ENCODE measurements at places on chromosomes 2 and 18.

DNA sequence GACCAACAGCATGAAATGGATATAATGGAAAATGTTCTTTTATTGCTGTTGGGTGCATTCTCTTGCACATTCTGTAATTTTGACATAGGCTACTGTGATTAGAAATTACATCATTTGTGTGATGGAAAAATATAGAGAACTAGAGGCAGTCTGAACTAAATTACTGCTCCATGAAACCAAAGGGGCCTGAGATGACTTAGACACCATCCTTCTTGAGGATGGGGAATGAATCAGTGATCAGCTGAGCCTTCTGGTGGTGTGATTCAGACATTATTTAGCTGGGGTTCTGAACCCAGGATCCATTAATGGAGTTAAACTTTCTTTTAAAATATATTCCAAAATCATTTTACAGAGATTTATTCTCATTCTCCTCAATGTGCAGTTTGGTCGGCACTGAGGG lies 135.8 kb downstream of the LDLRAD4 start:
- no peak for DNase-seq

- DNase-seq = no peak
Observed at GRCh38 chr2:109324861-109325260, 195.9 kb downstream of the SH3RF3 start.

DNA sequence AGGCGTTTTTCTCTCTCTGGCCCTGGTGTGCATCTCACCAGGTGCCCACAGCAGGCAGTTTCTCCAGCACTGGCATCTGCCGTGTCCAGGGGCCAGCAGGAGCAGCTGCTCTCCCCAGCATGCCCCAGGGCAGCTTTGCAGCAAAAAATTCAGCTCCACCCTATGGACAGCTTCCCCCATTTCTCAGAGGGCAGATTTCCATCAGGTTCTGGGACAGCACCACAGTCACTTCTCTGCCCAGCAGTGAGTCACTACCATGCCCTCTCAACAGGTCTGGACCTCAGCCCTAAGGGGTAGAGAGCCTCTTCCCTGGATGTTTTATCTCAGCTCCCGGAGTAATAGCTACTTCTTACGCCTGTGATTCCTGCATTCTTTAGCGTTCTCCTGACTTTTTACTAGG lies 170.2 kb upstream of the RAB12 start:
- no peak for DNase-seq

- DNase-seq = no peak
Observed at GRCh38 chr18:77127769-77128671, 4.6 kb downstream of the MBP start.

- no peak for DNase-seq
Observed at GRCh38 chr2:98726735-98727368, 4.1 kb downstream of the MGAT4A start.

- DNase-seq = no peak
Observed at GRCh38 chr2:113922784-113923183, 32.9 kb downstream of the ACTR3 start.

GRCh38 chr2:28915939-28916338 lies 21.5 kb downstream of the WDR43 start:
- DNase-seq = no peak

DNA sequence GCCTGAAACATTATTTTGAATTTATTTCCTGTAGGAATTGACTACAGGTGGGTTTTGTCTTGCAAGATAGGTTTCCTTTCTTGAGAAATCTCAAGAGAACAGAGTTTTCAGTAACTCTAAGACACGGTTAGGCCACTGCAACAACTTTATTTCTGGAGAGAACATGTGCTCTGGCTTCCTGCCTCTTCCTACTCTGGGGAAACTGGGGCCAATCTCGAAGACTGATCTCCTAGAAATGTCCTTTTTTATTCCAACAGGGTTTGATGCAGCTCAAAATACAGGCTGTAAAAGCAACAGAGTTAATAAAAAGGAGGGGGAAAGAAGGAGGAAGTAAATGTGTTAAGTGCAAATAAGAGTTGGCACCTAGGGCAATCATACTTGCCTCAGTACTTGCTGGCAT lies 4.0 kb upstream of the SLC20A1 start:
- DNase-seq = no peak

DNA sequence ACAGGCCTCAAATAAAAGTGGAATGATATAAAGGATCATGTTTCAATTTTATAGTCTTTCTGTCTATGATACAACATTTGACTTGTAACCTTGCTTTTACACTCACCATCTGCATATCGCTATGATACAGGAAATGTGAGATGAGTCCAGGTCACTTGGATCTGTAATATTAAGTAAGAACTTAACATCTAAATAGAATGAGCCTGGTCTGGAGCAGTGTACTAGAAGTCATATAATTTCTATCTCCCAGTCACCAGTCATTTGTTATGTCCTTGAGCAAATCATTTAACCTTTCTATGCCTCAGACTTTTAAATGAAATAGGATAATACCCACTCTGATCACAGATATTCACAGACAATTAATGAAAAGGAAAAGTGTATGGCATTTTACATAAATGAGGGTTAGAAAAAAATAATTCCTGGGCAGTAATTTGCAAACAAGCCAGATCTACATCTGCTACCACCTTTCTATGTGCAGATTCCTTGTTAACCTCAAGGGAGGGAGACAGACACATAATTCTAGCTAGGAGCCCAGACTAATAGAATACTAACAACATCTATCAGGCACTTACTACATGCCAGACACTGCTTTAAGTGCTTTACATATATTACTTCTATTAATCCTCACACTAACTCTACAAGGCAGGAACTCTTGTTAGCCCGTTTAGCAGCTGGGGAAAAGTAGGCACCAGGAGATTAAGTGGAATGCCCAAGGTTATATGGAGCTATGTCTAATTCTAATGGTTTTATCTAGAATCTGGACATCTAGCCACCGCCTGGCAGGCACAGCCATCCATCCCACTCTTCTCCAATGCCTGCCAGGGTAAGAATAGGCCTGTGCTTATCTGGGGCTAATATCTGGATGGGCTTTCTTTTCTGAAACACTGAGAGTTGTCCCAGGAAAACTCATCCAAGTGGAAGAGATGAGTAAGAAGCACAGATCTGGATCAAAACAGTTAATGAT lies 313.6 kb upstream of the CDH20 start:
- no peak for DNase-seq

DNA sequence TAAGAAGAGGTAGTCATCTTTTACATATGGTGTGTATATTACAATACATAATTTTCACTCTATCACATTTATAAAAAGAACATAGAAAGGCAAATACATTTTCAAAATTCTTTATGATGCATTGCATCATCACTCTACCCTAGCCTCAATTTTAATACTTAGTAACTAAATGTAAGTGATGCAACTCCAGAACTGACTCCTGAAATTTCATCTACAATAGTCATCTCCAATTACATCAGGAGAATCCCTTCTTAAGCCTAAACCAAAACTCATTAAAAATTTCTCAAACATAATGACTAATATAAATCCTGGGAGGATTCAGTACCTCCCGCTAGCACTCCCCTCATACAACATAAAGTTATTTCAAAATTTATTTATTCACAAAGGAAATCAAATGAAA lies 15.9 kb downstream of the TMX3 start:
- DNase-seq = no peak

DNA sequence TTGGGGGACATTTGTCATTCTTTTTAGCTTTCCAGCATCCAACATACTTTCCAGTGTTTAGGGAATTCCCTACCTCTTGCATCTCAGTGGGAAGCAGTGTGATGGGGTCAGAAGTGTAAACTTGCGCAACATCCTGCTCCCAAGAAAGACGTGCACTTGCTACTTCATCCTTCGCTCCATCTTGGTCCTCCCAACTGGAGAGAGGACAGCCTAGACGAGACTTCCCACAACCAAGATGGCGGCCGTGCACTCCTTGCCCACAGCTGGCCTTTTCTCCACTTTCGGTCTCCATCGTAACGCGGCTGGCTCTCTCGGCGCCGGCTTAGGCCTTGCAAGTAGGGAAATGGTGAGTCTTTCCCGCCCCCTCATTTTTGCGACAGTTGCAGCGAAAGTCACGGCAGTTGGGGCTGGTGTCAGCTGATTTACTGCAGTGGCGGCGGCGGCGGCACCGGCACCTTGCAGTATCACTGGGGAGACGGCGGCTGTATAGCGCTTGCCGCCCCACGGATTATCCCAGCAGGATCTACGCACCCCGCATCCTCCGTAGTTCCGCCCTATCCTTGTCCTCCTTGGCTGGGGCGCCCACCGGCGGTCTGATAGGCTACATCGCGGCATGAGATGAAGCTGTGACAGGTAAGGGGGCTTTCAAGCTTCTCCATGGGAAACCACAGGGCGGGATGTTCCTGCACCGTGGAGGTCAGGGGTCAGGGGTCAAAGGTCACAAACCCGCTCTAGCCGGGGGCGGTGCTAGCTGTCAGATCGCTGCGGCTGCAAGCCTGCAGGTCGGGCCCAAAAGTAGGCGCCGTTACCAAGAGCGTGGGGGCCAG lies at the start of gene WDR7:
WDR7 (plus strand) TSS at position 416 of the 827 bp plus-strand sequence. CDS start 21,157 bp downstream, outside the sequence.
- DNase-seq = peak; percentile 72

DNA sequence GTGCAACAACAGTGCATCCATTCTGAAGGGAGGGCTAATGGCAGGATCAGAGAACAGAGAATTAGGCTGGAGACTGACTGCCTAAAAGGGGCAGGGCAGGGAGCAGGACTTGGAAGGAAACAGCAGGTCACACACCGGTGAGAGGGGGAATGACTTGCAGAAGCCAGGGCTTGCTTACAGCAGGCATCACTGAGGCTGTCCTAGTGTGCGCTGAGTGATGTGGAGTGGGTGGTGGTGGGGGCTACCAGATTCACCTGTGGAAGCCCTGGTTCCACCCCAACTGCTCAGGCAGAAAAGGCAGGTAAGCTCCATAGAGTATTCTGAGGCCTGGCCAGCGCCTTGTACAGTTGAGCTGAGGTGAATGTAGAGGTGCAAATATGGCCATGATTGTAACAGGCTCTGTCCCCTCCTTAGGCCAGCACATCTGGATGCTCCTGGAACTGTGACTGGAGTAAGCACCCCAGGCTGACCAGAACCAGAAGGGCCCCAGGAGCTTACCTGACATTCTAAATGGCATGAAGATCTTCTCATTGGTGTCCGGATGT lies 49.4 kb downstream of the SFXN5 start:
- DNase-seq = no peak

- no peak for DNase-seq
Observed at GRCh38 chr2:120404941-120405758, 59.2 kb downstream of the INHBB start.

DNA sequence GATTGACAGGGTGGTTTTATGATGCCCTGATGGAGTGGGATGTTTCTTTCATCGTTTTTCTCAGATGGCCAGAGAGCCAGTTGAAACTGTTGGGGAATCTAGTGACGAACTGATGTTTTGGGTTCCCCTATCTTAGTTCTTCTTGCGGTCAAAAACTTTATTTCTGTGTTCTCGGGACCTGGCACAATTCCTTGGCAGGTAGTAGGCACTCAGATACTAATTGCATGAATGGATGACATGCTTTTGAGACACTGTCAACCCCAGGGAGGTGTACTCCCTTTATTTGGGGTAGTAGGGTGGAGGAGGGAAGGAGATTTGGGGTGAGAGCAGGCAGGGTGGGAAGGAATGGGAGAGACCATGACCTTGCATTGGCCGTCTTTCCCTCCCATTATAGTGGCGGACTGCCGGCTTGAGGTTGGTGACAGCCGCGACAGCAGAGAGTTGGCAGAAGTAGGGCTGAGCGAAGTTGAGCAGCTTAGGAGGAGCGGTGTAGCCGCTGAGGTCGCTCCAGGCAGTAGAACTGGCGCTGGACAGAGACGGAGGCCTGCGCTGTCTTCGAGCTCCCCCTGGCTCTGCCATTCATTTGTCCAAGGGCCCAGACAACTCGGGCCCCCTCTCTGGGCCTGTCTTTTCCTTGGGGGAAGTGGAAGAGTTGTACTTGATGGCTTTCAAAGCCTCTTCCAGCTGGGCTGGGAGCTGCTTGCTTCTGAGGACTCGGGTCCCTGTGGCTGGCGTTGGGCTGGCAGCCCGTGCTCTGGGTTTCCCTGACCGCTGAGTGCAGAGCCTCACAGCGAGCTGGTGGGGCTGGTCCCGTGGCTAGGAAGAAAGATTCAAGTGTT lies 2.6 kb downstream of the TET3 start:
- no peak for DNase-seq

DNA sequence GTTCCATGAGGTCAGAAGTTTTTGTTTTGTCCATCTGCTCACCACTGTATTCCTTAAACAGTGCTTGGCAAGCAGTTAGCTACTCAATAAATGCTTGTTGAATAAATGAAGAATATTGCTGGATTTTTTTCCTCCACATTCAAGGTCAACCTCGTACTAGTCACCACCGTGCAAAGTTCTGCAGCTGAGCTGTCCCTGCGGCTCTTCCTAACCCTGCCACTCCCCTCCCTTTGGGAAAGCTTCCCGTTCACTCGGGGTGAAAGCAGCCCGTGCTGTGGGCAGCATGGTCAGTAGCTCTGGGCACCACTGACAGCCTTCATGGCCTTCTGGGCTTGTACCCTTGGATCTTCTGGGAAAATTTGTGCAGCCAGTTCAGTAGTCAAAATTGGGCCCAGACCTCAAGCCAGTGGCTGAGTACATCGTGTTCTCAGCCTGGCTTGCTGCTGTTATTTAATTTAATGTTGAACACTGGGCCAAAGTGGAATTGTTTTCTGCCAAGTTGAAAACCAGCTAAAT lies 469.3 kb upstream of the RAB12 start:
- no peak for DNase-seq

DNA sequence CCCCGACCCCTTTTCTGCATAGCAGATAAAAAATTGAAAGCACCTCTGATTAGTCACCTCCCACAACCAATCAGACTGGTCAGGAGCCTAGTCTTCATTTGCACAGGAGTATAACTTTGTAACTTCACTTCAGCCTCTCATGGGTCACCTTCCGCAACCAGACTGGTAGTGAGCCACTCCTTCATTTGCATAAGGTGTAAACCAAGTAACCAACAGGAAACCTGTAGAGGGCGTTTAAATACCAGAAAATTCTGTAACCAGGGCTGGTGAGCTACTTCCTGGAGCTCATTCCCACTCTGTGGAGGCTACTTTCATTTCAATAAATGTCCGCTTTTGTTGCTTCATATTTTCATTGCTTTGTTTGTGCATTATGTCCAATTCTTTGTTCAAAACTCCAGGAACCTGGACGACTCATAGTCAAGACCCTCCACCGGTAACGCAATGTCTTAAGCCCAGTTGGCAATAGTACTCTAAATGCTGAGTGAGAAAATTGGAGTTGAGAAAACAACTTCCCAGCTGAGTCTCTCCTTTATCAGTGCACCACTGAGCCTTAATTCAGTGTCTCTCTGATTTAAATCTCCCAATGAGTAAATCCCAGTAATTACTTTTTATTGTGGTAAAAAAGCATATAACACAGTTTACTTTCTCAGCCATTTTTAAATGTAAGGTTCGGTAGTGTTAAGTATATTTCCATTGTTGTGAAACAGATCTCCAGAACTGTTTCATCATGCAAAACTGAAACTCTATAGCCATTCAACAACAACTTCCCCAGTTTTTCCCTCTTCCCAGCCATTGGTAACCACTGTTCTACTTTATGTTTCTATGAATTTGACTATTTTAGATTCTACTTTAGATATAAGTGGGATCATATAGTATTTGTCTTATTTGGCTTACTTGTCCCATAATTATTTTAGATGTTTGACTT lies 392.7 kb upstream of the SLC8A1 start:
- no peak for DNase-seq

Data from cerebellar nuclear complex (tissue), 1 donor.